ENCODE measurements at places on chromosomes 3 and 15. TPM values are rescaled to one million over a fixed set of nuclear protein-coding genes. Genes with fewer than 3 reads are reported as not detected.

Gene C3orf49
- polyA plus RNA-seq: 0.40 TPM

Gene GABRG3
- polyA plus RNA-seq: 2.4 TPM

Gene CYP1A1
- 0.07 TPM for polyA plus RNA-seq

Gene PPP1R14D
- polyA plus RNA-seq: 0.47 TPM

Gene CTXN2
- polyA plus RNA-seq: not detected

Gene AP3B2
- 2.8 TPM for polyA plus RNA-seq

Gene ABI3BP
- 24.1 TPM for polyA plus RNA-seq
